ENCODE measurements at places on chromosomes 6 and 20.

DNA sequence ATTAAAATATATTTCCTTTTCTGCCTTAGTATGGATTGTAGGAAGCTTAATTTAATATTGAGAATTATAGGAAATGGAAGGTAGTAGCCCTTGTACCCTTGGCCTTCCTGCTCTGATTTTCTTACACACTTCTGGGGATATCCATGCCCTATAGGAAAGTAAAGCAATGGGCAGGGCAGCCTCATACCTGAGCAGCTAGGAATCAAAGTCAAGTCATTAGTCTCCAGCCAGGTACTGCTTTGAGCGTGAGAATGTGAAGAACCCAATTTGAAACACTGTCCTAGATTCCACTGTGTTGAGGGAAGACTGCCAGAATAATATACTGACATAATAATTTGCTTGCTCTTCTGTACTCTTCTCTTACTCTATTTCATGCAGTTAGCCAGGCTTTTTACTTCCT, 51.0 kb upstream of the L3MBTL3 start:
- DNase-seq = no peak

GRCh38 chr6:157060440-157060952, 262.8 kb downstream of the TMEM242 start:
- DNase-seq = no peak

- no peak for DNase-seq
Observed at GRCh38 chr6:6803180-6803977, 214.9 kb downstream of the LY86 start.

- peak; percentile 58 for DNase-seq
Observed at GRCh38 chr20:49508435-49509199, 26.1 kb upstream of the KCNB1 start.

DNA sequence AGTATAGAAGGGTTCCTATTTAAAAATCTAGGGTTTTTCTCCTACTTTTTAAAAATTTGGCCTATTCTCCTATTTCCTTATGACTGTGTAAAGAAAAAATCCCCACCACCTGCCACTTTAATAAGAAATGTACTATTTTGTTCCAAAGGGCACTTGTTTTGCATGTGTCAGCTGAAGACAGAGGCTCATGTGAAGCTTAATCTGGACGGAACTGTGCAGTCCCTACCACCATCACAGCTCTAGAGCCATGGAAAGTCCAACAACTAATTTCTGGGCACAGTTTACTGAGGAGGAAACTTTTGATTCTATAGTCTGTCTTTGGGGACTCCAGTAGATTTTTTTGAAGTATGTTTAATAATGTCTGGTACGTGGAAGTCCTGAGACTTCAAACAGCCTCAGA, 60.0 kb upstream of the AHI1 start:
- no peak for DNase-seq

- peak; percentile 17 for DNase-seq
Observed at GRCh38 chr6:44534291-44534690, 146.8 kb downstream of the CDC5L start.

- DNase-seq = no peak
Observed at GRCh38 chr20:17485017-17485416, 46.2 kb downstream of the BFSP1 start.

DNA sequence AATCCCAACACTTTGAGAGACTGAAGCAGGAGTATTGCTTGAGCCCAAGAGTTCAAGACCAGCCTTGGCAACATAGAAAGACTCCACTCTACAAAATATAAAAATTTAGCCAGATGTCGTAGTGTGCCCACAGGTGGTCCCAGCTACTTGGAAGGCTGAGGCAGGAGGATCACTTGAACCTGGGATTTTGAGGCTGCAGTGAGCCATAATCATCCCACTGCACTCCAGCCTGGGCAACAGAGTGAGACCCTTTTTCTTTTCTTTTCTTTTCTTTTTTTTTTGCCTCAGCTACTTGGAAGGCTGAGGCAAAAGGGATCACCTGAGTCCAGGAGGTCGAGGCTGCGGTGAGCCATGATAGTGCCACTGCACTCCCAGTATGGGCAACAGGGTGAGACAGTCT, 17.9 kb downstream of the FASTKD5 start:
- DNase-seq = no peak

GRCh38 chr6:152625213-152625612, 11.9 kb downstream of the SYNE1 start:
- DNase-seq = no peak

GRCh38 chr20:63473555-63474449, 1.3 kb upstream of the KCNQ2 start:
- DNase-seq = no peak

GRCh38 chr6:168515376-168515775, 74.4 kb downstream of the SMOC2 start:
- no peak for DNase-seq

DNA sequence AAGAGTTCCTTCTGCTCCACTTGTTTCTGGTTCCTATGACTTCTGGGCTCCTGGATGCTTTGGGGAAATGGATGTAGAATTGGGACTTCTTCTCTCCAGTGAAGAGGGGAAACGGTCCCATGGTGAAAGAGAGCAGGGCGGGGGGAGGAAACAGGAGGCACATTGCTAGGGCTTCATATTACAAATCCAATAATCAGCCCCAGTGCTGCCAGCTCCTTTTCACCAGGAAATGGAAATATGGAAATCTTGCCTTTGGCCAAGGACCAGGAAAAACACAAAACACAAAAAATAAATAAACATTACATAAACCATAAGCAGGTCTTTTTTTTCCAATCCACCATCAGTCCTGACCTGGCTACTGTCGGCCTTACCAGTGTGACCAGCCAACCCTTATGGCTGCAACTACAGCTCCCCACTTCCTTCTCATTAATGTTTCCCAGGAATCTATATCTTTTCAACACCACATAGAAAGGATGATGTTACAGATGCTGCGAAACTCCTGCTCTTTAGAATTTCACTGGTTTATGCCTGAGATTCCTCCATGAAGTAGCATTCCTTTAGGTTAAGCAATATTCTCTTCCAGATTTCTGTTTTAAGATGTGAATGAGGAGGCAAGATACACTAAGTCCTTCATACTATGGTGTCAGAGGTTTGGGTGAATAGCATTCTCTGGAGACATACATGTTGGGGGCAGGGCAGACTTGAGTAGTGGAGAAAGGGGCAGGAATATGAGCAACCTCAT, 2.0 kb downstream of the PI3 start:
- no peak for DNase-seq

- DNase-seq = peak; percentile 12
Observed at GRCh38 chr6:168355716-168356522, 36.3 kb upstream of the DACT2 start.

DNA sequence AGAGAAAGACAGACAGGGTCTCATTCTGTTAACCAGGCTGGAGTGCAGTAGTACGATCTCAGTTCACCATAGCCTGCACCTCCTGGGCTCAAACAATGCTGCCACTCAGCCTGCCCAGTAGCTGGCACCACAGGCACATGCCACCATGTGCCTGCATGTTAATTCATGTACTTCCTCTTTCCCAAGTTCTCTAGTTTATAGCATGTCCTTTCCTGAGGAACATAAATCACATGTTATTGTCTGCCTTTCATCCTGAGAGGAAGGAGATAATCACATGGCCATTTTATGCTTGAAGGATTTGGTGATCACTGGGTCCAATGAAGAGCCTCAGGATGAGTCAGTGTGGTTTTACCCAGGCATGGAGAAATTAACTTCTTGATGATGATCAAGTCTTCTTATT, 47.9 kb downstream of the COL11A2 start:
- peak; percentile 37 for DNase-seq

DNA sequence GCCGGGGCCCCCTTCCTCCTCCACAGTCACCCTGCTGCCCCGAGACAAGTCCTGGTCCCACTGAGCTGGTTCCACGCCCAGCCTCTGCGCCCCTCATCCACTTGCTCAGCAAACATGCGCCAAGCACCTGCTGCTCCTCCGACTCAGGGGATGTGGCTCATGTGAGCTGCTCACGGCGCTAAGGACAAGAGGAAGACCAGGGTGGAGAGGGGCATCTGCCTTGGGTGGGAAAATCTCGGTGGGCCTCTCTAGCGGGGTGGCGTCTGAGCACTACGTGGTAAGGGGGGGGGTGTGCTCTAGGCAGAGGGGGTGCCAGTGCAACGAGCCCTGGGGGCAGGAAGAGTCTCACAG, 4.5 kb downstream of the LAMA5 start:
- DNase-seq = no peak

DNA sequence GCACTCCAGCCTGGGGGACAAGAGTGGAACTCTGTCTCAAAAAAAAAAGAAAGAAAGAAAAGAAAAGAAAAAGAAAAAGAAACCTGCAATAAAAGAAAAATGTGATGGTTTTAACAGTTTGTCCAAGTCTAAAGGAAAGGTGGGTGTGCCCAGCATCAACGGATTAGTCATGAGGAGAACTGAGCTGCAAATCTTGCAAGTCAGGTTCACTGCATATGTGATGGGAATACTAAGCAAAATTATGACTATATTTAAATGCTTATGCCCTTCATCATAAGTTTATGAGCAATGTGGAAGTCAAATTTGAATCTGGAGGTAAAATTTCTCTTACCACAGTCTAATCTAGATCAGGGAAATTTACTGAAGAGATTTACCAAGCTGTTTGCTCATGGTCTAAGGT, 13.1 kb upstream of the CDK19 start:
- peak; percentile 43 for DNase-seq

GRCh38 chr6:132465530-132466485, 47.1 kb downstream of the STX7 start:
- no peak for DNase-seq

DNA sequence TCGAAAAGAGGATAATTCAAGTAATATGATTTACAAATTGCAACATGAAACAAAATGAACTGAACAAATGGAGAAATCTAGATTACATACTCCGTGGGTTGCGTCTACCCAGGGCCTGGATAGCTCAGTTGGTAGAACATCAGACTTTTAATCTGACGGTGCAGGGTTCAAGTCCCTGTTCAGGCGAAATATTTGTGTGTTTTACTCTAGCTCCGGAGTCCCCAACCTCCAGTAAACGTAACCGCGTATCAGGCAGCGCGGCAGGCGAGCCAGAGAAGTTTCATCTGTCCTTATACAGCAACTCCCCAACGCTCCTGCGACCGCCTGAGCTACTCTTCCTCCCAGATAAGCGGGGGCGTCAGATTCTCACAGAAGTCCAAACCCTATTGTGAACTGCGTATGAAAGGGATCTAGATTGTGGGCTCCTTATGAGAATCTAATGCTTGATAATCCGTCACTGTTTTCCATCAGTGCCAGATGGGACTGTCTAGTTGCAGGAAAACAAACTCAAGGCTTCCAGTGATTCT, 176.1 kb downstream of the TRIM27 start:
- DNase-seq = peak; percentile 86

- DNase-seq = peak; percentile 70
Observed at GRCh38 chr6:45898941-45899682, 116.5 kb downstream of the CLIC5 start.

- DNase-seq = no peak
Observed at GRCh38 chr20:1296922-1297321, 30.8 kb downstream of the SNPH start.

DNA sequence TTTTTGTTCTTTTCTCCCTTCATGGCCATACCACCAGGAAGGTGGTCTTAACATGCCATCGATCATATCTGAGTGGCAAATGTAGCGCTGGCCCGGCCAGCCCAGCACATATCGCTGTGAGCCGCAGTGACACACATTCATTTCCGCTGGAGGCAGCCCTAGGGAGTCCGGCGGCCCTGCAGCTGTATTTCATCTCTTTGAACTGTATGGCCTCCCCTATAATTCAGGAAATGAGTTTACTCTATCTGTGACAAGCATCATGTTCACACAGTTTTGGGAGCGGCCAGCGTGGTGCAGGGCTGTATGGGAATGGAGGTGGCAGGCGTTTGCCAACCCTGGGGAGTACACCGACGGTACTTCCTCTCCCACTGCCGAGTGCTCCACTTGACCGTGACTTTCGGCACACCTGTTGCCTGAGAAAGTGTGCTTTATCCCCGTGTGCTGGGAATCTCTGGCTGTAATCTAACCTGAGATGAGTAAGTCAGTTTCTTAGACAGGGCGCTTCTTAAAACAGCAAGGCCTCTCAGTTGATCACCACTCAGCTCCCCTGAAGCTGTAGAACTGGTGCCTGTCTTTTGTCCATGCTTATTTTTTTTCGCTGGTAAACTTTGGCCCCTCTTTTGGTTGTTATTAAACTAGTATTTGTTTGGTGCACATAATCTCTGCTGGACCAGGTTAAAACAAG, 257.1 kb upstream of the TAB2 start:
- DNase-seq = no peak

DNA sequence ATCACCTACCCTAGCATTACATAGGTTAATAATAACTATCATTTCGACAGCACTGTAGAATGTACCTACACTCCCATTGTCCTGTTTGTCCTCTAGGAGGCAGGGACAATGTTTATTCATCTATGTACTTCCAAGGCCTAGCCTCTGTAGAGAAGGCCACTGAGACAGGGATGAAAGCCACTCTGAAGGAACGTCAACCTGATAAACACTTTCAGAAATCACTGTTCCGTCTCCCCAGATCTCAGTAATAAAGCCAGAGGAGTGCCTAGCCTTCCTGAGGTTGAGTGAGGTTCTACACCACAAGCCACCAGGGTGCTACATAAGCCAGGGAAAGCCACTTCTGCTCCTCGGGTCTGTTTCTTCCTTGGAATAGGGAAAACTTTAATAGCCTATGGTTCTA, 44.8 kb downstream of the POPDC3 start:
- peak; percentile 43 for DNase-seq

DNA sequence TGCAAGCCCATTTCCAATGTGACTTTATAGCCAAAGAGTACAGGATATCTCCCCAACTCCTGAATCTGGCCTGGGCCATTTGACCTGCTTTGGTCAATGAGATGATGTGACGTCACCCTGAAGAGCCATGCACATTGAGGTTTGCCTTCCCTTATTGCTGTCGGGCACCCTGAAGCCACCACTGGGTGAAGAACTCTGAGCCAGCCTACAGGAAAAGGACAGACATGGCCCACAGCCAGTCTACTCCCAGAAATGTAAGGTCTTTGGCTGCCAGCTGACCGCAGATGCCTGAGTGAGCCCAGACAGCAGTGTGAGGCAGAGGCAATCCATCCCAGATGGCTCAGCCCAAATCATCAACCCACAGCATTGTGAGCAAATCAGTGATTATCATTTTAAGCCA, 3.7 kb upstream of the SYNDIG1 start:
- DNase-seq = peak; percentile 28

DNA sequence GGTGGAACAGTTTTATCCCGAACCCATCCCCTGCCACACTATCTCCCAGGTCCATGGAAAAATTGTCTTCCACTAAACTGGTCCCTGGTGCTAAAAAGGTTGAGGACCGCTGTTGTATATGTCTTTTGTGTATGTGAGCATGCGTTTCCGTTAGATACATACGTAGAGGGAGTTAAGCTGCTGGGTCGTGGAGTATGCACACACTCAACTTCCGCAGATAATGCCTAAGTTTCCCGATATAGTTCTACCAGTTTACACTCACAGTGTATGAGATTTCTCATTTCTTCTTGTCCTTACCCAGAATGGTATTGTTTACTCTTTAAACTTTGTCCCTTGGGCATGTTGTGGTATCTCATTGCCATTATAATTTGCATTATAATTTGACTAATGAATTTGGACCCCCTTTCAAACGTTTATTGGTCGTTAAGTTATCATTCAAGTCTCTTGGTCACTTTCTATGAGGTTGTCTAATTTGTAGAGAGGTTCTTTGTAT, 50.5 kb upstream of the SCAF8 start:
- DNase-seq = no peak

Data from fibroblast of mammary gland (primary cell).